Lower lobe of right lung (tissue), 2 donors: ENCODE measurements at places on chromosomes 3 and 15. TPM values are rescaled to one million over a fixed set of nuclear protein-coding genes. Genes with fewer than 3 reads are reported as not detected.
A peak's percentile ranks its signal among the peaks of the same experiment; 100 is the strongest.

- no peaks in the 10 kb centered on the region for H3K4me1 ChIP-seq
- no peak overlapping the region for H3K27ac ChIP-seq
- DNase-seq: no peak
- no peaks in the 10 kb centered on the region for H3K36me3 ChIP-seq
Measured at GRCh38 chr3:60301142-60301541, 950.1 kb downstream of the FHIT start.

CIDEC gene
- total RNA-seq: not detected

- no peak overlapping the region for H3K27ac ChIP-seq
- no peaks in the 10 kb centered on the region for H3K4me1 ChIP-seq
- H3K4me3 ChIP-seq: no peak overlapping the region
- no peaks in the 10 kb centered on the region for H3K36me3 ChIP-seq
- DNase-seq: no peak
Measured at GRCh38 chr3:189673535-189673934, 42.3 kb downstream of the TP63 start.

CELSR3 gene
- 1.0 TPM for total RNA-seq

KLF15 gene
- 40.1 TPM for total RNA-seq

- no peaks in the 10 kb centered on the region for H3K27me3 ChIP-seq
- H3K36me3 ChIP-seq: no peaks in the 10 kb centered on the region
Measured at GRCh38 chr3:129070086-129070885, 9.7 kb downstream of the GP9 start.

DNA sequence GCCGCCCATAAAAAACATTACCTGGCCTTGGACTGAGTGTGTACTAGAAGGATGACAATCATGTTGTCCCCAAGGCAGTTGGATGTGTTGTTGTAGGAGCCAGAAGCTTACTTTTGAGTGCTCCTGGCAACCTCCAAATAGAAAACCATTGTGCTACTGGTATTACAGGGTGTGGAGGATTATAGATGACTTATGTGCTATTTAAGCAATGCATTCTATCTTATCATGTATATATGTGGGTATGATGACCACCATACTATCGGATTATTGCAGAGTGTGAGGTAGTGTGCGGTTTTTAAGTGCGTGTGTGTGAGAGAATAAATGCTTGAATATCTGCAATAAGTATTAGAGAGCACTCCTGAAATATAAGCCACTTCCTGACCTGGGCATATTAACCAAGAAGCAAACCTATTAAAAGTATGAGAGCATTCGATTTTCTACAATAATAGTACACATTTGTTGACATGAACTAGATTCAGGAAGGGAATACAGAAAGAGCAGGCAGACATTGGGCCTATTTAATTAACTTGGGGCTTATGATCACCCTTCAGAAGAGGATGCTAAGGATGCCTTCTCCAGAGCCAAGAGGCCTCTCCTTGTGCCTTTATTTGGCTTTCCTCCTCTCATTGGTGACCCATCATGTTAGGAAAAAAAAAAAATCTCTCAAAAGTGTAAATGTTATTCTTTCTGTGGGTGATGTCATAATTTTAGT lies 11.7 kb upstream of the MBNL1 start:
- no peaks in the 10 kb centered on the region for H3K27me3 ChIP-seq
- peak overlapping the region; percentile 73 for H3K27ac ChIP-seq
- H3K4me3 ChIP-seq: no peak overlapping the region
- no peak for DNase-seq
